ENCODE measurements at places on chromosomes 5 and 9.

DNA sequence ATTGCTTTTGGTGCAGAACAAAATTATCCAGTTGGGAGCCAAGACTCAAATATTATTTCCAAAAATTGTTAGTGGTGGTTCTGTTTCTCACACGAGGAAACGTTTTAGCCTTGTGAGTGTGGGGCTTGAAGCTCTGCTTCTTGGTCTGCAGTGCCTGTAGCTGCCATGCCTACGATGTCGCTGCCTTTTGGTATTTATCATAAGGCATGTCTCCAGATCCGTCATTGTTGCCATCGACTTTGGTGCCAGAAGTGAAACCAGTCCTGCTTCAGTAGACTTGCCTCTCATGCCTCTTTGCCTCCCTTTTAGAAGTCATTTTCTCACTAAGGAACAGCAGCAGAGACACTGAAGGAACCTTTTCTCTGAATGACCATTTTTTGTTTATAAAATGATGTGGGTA, 29.7 kb upstream of the CATSPER3 start:
- DNase-seq = no peak

- no peak for DNase-seq
These were observed 130.6 kb upstream of the EPB41L4A start for GRCh38 chr5:112549605-112550166.

DNA sequence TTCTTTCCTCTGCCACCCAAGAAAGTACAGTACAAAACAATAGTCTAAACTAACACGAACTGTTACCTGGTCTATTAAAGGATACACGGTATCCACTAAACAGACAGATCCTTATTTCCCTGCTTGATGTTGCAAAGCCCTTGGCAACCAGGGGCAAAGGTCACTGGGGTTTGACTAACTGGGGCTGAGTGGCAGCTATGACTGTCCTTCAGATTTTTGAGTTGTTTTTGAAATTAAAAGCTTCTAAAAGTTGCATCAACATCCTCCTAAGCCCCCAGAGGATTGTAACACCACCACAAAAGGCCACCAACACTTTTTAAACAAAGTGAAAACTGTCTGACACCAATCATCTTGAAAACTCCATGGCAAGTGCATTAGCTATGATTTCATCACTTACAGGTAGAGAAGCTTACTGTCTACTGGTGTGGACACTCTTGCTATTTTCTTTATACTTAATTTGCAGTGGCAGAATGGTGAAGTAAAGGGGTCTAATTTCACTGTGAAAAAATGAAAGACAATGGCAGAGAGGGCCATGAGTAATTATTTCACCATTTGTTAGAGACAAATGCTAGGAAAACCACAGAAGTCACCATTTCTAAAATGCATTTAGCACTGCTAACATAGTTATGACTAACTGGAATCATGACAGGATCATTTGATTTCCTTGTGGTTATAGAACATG, 292.4 kb downstream of the EFNA5 start:
- no peak for DNase-seq

DNA sequence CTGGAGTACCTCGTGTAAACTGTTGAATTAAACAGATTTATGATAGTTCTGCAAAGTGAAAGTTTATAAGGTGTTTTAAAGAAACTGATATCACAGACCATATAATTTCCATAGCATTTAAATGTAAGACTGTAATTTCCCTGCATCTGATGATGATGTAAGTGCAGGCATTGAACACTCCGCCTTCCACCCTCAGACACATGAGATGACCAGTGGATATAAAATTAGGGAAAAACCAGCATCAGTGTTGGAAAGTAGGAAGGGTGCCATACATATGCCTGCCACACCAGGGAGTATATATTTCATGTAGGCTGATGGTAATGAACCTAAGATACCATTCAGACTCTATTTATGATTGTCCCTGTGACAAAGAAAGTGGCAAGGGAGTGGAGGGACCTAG, 519.2 kb downstream of the ACTL7B start:
- DNase-seq = no peak

GRCh38 chr5:68369457-68370125, 154.0 kb downstream of the PIK3R1 start:
- peak; percentile 14 for DNase-seq

DNA sequence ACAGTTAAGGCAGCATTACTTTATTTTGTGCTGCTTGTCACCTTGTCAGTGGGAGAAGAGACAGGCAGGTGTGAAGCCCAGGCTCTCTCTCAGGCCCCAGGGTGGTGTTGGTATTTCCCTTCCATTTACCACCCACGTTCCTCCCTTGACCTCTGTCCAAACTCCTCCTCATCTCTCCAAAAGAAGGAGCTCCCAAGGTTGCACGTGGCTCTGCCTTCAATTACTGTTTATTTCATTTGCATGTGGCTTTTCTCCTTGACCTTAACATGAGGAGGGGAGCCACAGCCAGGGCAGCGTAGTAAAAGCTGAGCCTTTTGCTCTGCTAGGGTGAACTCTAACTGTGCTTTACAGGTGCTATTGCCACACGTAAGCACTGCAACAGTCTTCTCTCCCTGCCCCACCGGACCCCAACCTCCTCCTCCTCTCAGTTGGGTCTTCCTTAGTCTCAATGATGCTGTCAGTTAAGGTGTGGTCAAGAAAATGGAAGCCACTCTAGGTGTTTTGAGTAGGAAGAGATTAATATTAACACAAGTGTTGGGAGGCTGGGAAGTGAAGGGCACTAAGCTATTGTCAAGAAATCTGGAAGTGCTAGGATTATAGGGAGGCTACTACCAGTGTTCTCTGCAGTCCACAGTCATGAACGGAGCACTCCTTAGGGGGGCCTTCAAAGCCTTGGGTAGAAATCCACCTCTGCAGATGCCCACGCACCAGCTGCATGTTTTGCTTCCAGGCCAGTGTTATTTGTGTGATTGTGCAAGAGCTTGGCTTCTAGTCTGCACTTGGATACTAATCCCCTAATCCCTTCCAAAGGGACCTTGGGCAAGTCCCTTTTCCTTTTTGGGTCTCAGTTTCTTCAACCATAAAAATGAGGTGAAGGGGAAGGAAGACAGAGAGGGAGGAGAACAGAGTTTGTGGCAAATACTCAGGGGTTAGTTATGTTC, 3.9 kb upstream of the ALDH1B1 start:
- DNase-seq = no peak

DNA sequence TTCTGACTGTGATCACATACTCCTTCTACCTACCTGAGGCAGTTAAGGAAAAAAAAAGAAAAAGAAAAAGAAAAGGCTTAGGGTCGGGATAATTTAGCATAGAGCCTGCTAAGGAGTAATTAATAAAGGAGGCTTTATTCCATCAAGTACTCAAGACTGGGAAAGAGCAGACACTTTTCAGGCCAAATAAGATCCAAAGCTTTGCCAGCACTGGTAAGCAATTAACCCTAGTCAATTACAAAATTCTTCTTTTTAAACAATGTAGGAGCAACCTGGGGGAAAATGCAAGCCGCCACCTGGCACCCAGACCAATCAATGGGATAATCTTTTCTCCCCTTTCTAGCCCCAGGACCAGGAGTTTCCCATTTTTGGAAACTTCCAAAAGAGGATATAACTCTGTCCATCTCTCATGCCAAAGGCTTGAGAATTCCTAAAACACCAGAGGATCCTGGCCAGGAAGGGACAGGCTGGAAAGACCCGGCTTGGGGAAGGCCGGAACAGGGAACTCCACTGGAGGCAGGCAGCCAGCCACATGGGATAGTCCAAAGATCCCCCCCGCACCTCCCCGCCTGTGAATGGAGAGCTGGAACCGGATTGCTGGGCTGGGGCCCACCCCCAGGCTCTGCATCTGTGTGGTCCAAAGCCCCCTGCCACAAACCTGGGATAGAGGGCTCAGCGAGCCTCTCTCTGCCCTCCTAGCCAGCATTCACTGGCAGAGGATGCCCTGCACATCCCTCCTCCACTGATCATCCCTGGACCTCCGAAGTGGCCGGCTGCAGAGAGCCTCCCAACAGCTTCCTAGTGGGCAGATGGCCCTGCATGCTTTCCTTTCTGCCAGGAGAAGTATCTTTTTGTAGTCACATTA, 117.8 kb downstream of the ZNF354C start:
- DNase-seq = no peak

DNA sequence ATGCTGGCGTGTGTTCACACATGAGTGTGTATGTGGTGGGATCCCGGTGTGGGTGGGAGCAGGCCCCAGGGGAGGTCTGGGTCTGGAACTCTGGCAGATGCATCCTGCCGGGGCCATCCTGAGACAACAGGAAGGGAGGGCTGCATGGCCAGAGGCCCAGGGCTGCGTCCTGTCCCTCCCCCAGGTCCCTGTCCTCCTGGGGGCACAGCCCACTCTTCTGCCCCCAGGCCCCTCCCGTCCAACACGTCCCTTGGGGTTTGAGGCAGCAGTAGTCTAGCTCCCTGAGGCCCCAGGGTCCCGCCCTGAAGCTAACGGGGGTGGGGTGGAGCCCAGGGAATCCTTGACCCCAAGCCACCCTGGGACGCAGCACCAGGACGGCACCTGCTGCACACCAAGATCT, 16.6 kb downstream of the FLT4 start:
- no peak for DNase-seq

DNA sequence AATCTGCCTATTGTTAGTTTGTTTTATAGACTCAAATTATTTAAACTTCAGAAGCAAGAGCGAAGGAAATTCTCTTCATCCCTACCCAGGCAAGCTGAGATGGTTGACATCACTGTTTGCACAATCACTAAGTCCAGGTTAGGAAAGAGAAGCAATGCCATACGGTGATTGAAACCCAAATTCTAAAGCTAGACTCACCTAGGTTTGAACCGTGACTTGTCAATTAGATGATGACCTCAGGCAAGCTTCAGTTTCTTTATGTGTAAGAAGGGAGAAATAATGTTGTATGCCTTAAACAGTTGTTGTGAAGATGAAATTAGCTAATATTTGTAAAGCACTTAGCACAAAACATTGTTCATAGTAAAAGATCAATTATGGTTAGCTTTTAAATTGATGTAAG, 96.5 kb upstream of the ANKRD55 start:
- DNase-seq = no peak

DNA sequence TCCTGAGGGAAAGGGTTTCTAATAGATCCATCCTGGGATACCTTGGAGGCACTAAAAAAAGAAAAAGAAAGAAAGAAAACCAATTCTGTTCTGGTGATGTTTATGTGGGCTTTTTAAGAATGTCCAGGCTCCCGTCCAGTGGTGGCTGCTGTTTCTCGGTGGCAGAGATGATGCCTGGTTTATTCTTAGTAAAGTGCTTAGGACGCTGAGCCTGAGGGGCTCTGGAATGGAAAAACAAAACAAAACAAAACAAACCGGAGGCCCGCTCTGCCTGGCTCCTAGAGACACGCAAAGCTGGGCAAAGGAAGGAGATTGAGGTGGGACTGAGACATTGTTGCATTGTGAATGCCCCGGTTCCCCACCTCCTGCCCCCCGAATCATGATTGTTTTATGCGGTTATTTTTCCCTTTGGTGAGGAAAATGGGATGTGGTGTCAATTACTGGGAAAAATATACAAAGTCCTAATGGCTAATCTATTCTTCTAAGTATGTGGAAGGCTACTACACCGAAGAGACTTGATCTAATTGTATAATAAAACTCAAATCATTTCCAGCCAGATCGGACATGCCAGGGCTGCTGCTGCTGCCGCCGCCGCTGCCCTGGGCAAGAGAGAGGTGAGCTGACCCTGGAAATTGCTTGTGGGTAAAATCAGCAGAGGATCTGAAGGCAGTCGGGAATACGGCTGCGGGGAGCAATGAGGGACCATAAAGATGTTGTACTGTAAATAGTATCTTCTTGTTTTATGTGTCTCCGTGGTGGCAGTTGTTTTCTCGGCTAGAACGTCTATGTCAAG, 644.9 kb downstream of the CCDC171 start:
- DNase-seq = no peak

- no peak for DNase-seq
These were observed 273.9 kb downstream of the GADD45G start for GRCh38 chr9:89878687-89879086.

DNA sequence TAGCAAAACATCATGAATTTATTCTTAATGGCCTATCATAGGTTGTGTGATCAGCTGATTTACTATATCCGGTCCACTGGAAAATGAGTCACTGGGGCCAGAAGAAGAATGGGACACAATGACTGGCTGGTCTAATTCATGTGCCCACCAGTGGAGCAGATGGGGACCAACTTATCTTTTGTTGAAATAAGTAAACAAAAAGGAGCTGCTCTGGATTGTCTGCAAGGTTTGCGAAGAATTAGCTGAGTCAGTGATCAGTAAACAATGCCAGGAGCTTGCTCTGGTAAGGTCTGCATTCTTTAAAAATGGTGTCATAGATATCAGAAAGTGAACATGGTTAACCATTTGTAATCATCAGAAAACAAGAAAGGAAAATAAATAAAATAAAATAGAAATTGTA, 128.0 kb downstream of the RASEF start:
- no peak for DNase-seq

GRCh38 chr9:81562231-81563019, 126.9 kb downstream of the TLE1 start:
- no peak for DNase-seq

DNA sequence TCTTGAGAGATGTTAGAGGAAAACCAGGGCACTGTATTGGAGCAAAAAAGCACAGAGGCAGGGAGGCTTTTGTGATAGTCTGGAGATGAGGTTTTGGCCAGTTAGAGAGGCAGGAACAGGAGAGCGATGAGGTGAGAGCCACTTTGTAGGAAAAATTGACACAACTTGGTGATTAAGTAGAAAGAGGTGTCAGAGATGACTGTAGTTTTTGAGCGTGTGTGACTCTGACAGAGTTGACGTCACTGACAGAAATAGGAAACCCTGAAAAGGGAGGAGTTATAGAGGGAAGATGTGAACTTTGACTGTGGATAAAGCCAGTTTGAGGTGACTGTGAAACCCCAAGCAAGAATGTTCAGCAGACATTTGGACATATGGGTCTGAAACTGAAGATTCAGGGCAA, 15.7 kb downstream of the NFX1 start:
- DNase-seq = no peak

DNA sequence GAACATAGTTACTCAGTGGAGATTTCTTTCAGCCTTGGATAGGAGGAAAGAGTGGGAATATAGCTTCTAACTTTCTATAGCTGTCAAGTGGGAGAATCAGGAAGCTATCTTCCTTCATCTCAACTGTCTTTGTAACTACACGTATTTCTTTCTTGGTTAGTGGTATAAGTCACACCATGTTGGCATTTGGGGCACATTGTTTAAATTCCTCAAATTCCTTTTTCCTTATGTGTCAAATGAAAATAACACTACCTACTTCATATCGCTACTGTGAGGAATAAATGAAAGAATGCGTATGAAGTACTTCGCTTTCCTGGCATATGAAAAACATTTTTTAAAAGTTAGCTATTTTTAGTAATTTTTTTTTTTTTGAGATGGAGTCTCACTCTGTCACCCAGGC, 1082.5 kb upstream of the WWC1 start:
- DNase-seq = no peak

DNA sequence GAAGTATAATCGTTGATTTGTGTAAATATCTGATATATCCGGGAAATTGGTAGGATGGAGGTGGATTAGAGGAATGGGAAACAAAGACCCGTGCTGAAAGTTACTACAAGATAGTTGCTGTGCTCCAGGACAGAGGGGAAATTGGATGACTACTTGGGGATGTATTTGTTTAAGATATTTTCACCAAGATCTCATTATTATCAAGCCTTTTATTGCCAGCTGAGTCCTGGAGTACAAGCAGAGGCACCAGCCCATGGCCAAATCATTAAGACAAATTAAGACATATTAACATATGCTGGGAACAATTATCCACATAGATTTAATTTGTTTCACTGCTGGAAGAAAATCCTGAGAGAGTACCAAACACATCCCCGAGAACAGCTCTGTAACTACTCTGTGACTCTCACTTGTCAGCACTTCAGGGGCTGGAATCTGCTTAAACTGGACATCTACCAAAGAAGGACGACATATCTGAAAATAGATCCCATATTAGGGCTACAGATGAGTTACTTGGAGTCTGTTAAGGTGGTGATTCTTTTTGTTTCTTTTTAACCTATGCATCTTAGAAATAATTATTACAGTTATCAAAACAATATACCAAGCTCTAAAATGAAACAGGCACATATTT, 68.2 kb downstream of the SLC1A1 start:
- no peak for DNase-seq
